Urothelium cell line (cell line): ENCODE measurements at places on chromosomes 3 and 15.

- no peak for DNase-seq
These were observed 433.6 kb upstream of the DPH6 start for GRCh38 chr15:35979608-35980007.

- no peak for DNase-seq
These were observed 2.8 kb downstream of the VPS13C start for GRCh38 chr15:62057341-62057980.

DNA sequence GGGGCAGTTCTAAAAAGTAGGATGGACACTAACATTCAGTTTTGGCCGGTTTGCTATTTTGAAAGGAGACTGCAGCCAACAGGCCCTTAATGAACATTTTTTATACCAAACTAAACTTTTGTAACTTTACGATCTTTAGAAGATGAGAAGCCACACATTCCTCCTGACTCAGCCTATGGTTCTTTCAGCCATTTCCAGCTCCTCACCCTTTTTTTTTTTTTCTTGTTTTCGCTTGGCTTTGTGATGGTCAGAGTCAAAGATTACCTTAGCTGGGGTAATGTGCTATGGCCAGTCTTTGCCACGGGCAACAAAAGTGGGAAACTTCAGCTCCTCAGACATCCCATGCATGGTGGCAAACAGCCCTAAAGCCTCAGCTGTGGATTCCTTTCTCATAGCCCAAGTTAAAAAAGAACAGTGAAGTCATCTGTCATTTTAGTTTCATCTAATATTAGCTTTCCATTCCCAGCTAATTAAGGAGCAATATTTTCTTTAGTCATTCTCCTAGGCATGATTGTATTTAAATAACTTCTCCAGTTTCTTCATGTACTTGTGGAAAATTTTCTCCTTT lies 368.7 kb downstream of the MFSD1 start:
- DNase-seq, result no peak

GRCh38 chr3:69806735-69807438 lies 67.6 kb downstream of the MITF start:
- DNase-seq, result no peak

GRCh38 chr3:194956697-194957396 lies 271.2 kb downstream of the FAM43A start:
- DNase-seq, result no peak

GRCh38 chr15:62419192-62419591 lies 254.1 kb upstream of the C2CD4B start:
- DNase-seq, result no peak

DNA sequence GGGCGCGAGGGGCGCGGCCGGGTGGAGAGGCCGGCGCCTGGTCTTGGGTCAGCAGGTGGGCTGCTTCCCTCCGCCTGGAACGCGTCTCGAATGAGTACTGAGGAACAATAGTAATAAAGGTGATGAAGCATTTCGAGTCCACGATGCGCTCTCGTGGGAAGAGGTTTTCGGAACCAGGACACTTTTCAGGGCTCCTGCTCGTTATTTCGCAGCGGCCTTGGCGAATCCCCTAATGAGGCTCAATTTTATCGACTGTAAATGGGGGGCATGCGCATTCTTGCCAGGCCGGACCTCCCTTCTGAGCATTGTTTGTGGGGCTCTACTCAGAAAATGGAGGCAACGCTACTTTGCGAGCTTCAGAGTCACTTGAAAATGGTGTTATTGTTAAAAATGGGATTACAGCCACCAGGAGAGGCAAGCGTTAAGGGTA lies 1.2 kb downstream of the NR2C2 start:
- no peak for DNase-seq

DNA sequence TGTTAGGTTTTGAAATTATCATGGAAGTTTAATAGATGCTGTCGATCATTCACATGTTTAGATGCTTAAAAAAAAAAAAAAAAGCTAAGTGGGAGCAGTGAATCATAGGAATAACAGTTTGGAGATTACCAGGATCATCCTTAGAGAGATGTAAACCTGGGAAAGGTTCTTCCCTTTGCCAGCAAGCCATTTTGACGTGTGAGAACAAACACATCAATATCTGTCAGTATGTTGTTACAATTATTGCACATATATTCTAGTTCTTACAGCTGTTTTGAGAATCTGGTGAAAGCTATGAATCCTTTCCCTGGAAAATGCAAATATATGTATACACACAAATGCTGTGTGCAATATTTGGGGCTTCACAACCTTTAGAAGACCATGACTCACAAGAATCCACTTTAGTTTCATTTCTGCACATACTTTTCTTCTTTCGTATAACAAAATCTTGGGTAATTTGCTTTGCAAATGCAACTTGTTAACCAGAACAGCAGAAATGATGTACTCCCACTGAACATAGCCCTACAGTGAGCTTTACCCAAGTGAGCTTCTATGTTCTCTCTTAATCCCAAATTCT lies 12.0 kb downstream of the NFKBIZ start:
- DNase-seq, result no peak

DNA sequence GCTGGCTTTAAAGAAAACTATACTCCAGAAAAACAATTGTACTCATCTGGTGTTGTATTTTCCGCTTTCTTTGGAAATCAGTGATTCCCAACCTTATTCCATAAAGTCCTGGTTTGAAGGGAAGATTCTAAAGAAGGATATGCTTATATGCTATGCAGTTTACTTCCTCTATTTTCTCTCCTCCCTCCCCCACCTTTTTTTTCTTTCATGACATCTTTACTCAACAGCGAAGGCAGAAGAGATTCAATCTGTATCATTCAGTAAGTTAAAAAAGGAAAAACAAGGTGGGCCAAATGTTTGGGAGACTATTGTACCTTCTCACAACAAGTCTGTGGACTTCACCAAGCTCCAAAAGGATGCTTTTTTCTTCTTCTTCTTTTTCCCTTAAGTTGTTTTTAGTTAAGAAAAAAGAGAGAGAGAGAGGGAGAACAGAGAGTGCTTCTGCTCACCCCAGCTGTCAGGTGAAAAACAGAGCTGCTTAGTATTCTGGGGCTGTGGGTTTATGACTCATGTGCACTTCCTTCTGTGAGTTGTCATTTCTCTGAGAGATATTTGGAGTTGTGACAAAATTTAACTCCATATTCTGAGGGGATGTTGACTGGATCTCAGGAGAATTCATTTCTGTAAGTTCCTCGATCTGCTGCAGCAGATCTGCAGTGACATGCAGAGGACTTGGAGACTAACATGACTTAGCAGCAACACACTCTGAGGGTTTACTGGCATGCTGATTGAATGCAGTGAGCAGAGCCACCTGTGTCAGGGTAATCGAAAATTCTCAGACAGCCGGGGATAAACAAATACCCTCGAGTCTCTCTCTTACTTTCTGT lies 70.7 kb downstream of the SSR3 start:
- peak; percentile 47 for DNase-seq

GRCh38 chr3:134132961-134133360 lies 103.2 kb upstream of the SLCO2A1 start:
- no peak for DNase-seq

DNA sequence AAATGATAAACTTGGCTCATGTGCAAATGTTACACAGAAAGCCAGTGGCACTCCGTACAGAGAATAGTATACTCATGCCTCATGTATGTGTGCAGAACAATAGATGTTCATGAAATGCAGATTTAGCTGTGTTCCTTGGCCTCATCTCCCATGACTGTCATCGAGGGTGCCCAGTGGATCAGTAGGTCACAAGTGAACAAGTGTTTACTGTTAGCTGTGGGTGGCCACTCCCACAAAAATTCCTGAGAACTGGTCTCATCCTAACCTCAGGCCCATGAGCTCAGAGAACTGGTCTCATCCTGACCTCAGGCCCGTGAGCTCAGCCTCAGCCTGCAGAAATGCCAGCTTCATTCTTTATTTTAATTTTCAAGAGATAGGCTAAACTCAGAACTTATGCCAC lies 124.1 kb downstream of the GADL1 start:
- DNase-seq, result peak; percentile 87
